ENCODE measurements at places on chromosomes 16 and 17.

DNA sequence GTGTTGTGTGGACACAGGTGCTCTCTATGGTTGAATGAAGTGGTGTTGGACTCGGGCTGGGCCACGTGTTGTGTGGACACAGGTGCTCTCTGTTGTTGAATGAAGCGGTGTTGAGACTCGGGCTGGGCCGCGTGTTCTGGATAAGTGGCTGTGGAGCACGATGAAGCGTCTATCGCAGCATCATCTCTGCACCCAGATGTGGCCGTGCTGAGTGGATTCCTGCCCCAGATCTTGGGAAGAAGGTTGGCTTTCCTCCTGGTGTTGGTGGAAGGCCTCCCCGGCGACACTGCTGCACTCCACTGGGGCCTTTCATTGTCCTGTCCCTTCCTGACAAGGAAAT is 69.1 kb downstream of the RPTOR start:
- DNase-seq, result no peak

DNA sequence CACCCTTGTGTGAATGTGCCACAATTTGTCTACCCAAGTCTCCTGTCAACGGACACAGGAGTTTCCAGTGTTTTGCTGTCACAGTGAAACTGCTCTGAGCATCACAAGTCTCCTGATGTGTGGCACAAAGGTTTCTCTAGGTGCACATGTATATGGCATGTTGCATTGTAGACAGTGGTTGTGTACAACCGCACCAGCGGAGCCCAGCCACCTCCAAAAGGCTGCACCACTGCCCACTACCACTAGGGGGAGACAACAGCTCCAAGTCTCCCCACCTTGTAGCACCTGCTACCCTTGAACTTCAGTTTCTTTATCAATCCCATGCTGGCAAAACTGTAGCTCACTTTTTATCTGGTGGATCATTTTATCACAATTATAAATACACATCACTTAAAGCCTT is 95.5 kb upstream of the ZNF469 start:
- DNase-seq, result no peak

GRCh38 chr16:59510008-59510424 is 775.9 kb upstream of the GOT2 start:
- DNase-seq, result no peak

DNA sequence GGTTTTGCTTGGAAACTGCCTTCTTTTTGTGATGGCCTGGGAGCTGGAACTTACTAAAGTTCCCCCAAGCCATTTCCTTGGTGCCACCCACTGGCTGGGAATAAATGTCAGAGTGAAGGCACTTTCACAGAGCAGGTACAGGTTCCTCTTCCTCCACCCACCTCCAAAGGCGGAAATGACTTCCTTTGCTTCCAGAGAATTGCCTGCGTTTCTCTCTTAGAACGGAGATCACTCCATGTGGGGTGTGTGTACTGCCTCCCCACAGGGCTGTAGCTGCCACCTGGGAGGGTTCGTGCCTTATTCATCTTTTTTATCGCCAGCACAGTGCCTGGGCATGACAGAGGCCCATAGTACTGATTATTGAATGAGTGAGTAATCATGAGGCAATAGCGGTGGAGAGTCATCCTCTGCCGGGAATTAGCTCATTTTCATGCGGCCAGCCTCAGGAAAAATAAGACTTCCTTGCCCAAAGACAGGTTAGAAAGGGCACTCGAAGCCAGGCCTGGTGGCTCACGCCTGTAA is 32.2 kb upstream of the HAS3 start:
- DNase-seq, result no peak

DNA sequence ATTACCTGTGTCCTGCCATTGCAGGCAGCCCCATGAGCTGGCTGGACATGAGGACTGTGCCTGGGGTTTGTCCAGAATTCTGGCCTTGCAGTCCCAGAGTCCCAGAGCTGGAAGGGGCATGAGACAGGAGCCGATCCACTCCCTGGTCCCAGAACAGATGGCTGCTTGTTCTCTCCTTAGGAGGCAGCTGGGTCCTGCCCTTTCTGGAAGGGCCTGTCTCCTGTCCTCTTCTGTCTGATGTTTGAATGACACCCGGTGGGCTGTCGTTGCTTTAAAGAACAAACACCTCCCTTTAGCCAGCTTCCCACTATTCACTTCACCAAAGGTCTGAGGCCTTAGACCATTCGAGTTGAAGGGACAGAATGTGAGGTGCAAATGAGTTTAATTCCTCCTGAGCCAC is 63.8 kb downstream of the RAP1GAP2 start:
- DNase-seq, result no peak

GRCh38 chr17:18932360-18933055 is 19.5 kb upstream of the SLC5A10 start:
- DNase-seq, result no peak

GRCh38 chr17:29575511-29576213 is 7.2 kb downstream of the TP53I13 start:
- no peak for DNase-seq

DNA sequence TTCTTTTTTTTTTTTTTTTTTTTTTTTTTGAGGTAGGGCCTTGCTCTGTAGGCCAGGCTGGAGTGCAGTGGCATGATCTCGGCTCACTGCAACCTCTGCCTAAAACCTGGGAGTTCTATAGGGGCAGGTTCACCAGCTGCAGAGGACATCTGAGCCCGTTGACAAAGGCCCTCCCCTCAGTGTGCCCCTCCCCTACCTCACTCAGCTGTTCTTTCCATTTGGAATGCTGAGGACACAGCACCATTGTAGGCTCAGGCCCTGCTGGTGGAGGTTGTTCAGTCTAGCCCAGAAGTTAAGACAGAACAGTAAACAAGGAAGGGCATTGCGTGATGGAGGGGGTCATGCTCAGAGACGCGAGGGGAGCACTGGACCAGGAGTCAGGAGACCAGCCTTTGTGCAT is 21.8 kb upstream of the KIF19 start:
- DNase-seq, result no peak

DNA sequence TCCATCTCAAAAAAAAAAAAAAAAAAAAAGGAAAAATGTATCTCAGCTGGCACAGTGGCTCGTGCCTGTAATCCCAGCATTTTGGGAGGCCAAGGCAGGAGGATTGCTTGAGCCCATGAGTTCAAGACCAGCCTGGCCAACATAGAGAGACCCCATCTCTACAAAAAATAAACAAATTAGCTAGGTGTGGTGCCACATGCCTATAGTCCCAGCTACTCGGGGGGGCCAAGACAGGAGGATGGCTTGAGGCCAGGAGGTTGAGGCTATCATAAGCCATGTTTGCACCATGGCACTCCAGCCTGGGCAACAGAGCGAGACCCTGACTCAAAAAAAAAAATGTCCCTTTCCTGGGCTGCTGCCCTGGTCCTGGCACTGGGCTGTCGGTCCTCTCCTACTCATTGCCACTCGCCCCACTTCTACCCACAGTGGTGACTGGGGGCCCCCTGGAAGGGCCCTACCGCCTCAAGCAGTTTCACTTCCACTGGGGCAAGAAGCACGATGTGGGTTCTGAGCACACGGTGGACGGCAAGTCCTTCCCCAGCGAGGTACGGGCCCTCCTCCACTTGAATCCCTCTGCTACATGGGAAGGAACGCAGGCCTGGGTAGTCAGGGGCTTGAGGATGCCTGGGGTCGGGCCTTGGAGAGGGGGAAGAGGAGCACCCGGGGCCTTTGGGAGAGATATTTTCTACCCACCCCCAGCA is 6.1 kb downstream of the CA7 start:
- no peak for DNase-seq

DNA sequence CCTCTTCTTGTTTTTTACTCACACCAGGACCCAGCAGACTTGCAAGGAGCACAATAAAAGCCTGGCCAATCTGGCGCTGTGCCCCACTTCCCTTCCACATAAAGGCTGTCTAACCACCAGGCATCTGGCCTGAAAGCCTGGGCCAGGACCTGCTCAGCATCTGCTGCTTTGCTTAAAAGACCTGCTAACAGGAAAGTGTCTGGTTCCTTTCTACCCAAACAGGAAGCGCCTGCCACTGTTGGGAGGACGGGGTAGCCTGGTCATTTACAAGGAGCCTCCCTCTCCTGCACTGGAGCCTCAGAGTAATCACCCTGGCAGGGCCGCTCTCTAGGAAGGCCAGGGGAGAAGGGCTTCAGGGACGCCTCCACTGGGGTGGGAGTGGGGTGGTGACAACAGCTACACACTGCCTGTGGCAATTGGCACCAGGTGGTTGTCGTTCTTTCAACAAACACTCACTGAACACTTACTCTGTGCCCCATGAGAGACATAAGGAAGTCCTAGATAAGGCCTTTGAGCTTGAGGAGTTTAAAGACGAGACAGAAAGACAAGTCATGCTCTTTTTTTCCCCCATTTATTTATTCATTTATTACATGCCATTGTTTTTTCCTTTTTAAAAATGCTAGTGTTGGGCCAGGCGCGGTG is 6.3 kb upstream of the MMP28 start:
- no peak for DNase-seq

DNA sequence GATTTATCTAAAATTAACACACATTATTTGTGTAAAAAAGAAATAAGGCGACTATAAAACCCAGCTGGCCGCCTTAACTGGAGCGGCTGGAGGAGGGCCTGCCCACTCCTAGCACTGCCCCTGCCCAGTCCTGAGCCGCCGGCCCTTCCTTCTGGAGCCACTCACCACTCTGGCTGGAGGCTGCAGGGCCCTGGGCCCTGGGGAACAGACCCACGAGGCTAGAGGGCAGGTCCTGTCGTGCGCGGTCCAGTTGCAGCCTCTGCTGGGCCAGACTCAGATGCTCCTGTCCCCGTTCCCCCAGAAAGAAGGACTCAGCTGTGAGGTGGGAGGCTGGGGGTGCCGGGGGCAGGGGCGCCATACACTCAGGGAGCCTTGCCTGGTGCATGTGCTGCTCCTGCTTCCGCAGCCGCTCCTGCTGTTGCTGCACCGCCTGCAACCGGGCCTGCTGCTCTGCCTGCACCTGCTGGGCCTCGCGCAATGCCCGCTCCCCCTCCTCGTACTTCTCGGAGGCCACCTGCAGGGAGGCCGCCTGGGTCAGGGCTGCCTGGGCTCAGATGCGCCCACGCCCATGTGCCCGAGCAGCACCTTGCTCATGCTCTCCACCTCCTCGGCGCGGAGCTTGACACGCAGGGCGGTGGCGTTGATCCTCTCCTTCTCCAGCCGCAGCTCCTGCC is 9.0 kb upstream of the MRPL38 start:
- DNase-seq, result no peak

DNA sequence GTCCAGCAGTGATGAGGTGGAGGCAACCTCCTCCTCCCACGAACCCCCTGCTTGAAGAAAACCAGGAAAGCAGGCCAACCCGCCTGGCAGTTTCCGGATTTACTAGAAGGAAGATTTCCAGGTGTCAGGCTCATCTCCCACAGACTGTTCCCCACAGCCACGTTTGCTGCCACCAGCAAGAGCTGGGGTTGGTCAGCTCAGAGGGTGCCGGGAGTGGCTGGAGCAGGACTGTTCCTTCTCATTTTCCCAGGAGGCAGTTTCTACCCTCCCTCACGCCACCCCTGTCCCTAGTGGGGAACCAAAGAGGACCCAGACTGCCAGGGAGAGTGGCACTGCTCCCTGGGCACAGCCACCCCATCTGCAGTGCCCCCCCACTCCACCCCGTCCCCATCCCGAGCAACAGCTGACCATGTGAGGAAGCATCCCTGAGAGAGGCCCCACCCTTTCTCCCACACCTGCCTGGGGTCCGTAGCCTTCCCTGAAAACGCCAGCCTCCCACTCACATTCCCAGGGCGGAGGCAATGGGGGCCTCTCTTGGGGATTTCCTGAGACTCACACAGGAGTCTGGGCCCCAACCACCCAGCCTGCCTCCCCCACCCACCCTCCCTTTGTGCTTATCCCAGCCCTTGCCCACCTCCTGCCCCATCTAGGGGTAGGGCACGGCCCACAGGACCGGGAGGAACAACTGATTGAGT is 5.9 kb downstream of the KRT17 start:
- DNase-seq, result no peak

Measured in AG08396 (cell line).